ENCODE measurements at places on chromosomes 11 and 22.

DNA sequence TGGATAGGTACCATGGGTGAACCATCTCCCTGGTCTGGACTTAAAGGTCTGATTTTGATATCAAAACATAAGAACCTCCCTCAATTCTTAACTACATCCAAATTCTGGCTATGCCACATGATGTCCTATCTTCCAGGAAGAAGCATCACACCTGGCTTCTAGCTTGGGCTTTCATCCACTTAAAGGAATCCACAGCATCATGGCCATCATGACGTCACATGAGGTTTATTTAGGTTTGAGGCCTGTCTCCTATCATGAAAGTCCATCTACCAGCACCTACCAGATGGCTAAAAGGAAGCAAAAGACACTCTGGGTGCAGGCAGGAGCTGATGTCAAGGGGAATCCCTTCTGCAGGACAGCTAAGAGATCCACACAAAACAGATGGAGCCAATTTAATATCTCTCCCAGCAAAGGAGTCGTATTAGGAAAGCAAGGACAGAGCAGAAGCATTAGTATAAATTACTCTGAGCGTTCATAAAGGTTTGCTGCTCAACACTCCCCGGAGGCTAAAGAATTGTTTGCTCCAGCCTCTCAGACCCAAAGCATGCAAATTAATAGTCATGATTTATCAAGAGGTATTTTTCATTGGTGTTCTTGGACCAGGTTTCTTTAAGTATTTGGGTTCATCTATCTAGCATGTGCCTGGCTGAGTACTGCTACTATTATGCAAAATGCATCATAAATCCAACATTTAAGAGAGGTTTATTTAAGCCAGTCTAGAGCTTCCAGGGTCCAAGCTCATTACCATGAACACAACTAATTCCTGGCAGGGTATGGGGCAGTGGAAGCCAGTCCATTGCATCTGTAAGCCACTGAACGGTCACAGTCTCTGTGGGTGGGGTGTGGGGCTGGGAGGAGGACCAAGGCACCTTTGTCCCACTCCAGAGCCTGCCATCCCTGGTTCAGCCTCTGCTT, 47.2 kb downstream of the GALNT18 start:
- no peak for DNase-seq

- no peak for DNase-seq
Measured at GRCh38 chr11:86251345-86251744, 6.8 kb downstream of the EED start.

DNA sequence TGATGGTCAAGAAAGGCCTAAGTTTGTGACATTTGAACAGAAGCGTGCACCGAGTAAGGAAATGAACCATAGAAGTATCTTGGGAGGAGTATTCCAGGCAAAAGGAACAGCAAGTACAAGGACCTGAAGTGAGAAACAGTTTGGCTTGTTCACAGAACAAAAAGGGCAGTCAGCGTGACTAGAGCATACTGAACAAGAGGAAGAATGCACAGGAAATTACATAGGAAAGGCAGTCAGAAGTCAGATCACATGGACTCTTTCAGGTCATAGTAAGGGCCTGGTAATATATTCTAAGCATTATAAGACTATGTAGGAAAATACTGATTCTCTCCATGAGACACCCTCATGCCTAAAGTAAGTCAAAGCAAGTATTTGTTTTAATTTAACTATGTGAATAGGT, 52.3 kb upstream of the GAB2 start:
- no peak for DNase-seq

DNA sequence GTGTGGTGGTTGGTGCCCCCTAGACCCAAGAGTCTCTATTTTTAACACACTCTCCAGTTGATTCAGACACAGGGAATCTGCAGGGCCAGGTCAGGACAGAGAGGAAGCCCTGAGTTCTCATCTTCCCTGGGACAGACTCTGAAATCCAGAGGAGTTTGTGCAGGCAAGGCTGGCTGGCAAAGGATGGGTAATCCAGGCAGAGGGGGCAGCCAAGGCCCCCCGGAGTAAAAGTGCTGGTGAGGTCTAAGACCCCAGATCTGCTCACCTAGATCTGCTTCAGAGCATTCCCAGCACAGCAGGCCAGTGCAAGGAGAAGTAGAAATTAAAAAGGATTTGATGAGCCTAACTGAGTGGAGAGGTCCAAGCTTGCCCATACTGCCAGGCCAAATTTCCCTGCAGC, 40.6 kb upstream of the MN1 start:
- no peak for DNase-seq

GRCh38 chr22:18979957-18980356, 43.9 kb upstream of the PRODH start:
- DNase-seq: no peak

DNA sequence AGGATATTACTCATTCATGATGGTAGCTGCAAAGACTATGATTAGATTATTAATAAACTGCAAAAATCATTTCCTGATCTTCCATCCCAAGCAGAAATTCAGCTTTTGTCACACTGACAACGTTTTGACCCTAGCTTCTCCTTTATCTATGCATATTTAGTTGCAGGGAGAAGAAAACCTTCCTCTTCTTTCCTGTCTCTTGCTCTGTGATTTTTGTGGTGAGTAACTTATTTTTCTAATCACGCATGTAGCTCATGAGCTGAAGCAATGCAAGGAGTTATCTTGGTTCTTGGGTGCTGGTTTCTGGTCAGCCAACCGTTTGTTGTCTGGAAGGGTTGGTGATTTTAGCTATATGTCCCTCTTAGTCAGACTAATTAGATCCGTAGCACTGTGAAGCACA, 56.4 kb downstream of the FDX1 start:
- DNase-seq: no peak

DNA sequence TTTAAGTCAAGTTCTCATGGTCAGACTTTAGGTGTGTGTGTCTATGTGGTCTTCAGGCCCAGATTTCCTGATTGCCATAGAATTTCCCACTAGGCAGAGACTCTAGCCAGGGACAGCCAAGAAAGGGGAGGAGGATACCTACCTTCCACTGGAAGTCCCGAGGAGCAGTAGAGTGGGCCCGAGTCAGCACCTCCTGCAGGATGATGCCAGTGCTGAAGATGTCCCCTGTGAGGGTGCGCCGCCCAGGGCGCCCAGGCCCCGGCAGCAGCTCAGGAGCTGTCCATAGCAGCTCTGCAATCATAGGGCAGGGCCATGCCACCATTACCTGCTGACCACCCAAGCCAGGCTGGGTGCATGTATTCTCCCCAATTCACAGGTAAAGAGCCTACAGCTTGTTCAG, 41.6 kb upstream of the LRRC32 start:
- no peak for DNase-seq

- no peak for DNase-seq
Measured at GRCh38 chr22:40000171-40000570, 5.4 kb downstream of the FAM83F start.

DNA sequence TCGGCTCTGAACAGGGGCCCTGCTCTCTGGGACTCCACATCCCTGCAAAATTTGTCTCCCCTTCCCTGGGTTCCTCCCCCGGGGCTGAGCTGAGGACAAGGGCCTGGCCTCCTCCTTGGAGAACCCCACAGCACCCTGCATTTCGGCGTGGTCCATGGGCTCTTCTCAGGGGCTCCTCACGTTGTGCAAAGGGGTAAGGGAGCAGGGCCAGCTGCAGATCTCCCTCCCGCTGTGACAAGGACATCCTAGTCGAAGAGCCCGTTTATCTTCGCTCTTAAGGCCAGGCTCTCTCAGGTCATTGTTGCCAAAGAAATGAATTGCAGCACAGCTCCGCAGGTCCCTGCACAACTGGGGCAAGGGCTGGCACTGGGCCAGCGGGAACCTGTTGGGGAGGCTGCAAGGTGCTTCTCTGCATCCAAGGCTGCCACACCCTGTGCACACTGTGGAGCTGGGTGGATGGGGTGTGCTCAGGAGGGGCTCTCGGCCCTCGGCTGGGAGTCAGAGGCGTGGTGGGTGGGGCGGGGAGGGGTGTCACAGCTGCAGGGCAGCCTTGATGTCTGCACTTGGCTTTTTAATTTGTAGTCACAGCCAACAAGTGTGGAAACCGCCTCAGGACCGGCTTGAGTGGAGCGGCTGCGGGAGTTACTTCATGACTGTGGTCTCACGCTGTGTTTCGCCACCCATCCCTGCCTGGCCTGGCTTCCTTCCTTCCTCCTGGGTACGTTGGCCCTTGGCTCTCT, 26.6 kb upstream of the SEPTIN5 start:
- DNase-seq: no peak

All from neural progenitor cell (in vitro differentiated cells).